ENCODE measurements at places on chromosomes 7 and 10. TPM values are rescaled to one million over a fixed set of nuclear protein-coding genes. Genes with fewer than 3 reads are reported as not detected.

Gene C10orf105
- 0.13 TPM for total RNA-seq

Gene WNT8B
- total RNA-seq: not detected

DNA sequence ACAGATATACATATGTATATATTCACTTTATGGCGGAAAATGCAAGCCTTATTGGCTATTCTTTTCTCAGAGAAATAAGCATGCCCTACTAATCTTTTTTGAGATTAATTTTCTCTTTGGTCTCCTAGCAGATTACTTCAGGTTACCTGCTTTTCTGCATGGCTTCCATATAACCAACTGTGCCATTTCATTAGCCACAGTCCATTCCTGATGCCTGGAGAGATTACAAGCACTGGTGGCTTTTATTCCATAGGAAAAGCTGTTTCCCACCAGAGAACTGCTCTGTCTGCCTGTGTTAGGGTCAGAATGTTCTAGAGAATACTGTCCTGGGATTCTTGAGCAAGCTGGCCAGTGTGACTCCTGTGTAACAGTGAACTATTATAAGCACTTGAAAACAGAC is 59.8 kb downstream of the LRRN3 start:
- DNase-seq: no peak

DNA sequence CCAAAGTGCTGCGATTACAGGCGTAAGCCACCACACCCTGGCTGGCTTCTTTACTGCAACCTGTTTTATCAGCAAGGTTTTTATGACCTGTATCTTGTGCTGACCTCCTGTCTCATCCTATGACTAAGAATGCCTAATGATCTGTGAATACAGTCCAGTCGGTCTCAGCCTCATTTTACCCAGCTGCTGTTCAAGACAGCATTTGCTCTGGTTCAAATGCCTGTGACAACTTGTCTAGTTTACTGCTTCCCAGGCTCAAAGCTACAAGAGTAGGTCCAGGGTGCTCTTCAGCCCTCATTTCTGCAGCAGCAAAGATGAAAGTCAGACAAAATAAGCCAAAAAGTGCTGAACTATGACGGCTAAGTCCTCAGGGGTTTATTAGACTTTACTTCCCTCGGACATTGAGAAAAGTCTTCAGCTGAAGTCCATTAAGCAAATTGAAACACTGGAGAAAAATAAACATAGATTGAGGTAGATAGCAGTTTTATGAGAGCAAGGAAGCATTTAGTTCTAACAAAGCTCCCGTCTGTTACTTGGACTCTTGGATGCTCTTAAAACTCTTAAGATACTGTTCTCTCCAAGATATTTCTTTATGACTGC is 12.5 kb upstream of the LYZL1 start:
- no peak for DNase-seq

GRCh38 chr7:119545118-119545517 is 727.9 kb upstream of the KCND2 start:
- DNase-seq: no peak
